ENCODE measurements at places on chromosomes 16 and 17. TPM values are rescaled to one million over a fixed set of nuclear protein-coding genes. Genes with fewer than 3 reads are reported as not detected.

GRCh38 chr17:71142333-71142732, 973.0 kb downstream of the KCNJ2 start:
- DNase-seq: no peak

- no peak for DNase-seq
Measured at GRCh38 chr16:23384878-23385277, 68.1 kb downstream of the COG7 start.

DNA sequence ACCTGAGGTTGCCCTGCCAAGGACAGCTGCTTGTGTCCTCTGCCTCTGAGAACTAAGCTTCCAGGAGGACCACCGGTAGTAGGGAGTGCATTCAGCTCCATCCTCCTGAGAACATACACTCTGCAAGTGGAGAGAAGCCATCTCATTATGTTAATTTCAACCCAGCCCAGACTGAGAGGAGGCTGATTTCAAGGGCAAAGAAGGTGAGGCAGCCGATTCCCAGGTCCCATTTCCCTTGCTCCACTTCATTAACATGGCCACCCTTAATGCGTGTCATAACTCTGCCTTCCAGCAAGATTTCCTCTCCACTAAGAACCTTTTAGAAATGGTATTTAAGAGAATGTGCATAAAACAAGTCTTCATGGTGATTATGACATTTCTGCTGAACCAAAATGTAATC, 72.5 kb downstream of the CDH13 start:
- DNase-seq: peak; percentile 3

DNA sequence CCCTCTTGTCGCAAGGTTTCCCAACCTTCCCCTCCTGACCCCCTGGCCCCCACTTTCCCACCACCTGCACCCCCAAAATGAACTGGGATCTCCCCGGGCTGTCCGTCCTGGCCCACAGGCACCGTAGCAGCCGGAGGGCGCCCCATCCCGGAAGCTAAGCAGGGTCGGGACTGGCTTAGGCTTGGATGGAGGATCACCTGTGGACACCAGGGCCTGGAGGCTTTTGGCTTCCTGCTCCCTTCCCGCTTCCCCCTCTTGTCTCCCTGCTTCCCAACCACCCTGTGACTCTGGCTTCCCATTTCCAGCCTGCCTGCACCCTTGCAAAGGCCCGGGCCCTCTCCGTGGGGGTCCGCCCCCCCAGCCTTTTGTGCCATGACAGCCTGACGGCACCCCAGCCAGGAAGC, 2291.3 kb downstream of the TP53TG3F start:
- DNase-seq: no peak

- DNase-seq: no peak
Measured at GRCh38 chr17:4433515-4434031, at the start of gene SPNS3. TSS of gene SPNS3 (plus strand) at chr17:4433940. CDS start at chr17:4433968, 28 bp downstream.

Gene KRTAP4-7
- not detected for total RNA-seq

Gene TEX19
- 0.39 TPM for total RNA-seq

Gene TMEM100
- total RNA-seq: 7.9 TPM

Gene HS3ST3B1
- total RNA-seq: not detected

Gene FLII
- total RNA-seq: 200 TPM

Gene KRT31
- not detected for total RNA-seq
